ENCODE measurements at places on chromosomes 6 and 20.

GRCh38 chr20:13117200-13117599, 103.9 kb upstream of the ISM1 start:
- no peak for DNase-seq

GRCh38 chr20:22475662-22476061, 108.7 kb downstream of the FOXA2 start:
- no peak for DNase-seq

DNA sequence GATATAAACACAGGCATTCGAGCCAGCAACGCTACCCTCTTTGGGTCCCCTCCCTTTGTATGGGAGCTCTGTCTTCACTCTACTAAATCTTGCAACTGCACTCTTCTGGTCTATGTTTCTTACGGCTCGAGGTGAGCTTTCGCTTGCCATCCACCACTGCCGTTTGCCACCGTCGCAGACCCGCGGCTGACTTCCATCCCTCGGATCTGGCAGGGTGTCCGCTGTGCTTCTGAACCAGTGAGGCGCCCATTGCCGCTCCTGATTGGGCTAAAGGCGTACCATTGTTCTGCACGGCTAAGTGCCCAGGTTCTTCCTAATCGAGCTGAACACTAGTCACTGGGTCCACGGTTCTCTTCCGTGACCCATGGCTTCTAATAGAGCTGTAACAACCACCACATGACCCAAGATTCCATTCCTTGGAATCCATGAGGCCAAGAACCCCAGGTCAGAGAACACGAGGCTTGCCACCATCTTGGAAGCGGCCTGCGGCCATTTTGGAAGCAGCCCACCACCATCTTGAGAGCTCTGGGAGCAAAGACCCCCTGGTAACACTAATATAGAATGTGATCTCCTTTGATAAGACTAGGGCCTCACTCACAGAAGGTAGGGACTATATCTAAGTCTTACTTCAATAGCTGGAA, 973 bp downstream of the UBD start:
- no peak for DNase-seq

DNA sequence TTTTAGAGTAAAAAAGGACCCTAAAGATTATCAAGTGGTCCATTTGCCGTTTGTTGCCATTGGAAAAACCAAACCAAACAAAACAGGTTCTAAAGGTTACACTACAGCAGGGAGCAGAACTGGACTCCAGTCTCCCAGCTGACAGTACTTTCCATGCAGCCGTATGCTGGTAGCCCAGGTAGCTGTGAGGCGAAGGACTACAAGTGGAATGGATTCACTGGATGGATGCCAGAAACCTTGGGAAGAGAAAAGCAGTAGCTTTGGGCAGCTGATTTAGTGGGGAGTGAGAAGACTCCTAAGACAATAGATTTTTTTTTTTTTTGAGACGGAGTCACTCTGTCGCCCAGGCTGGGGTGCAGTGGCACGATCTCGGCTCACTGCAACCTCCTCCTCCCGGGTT, 88.3 kb downstream of the SASH1 start:
- DNase-seq = no peak

DNA sequence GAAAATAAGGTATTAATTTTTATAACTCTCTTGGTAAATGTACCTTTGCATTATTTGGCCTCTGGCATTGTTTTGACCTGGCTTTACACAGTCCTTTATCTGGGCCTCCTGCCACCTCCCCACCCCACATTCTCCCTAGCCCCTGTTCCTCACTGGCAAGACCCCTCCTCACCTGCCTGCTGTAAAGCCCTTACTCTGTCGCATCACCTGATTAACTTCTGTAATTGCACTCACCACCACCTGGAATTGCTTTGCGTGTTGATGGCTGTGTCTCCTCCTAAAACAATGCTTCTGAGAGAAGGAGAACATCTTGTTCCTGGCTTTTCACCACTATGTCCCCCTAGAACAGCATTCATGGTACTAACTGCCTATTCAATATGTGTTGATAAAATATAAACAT, 24.8 kb downstream of the SNX9 start:
- no peak for DNase-seq

DNA sequence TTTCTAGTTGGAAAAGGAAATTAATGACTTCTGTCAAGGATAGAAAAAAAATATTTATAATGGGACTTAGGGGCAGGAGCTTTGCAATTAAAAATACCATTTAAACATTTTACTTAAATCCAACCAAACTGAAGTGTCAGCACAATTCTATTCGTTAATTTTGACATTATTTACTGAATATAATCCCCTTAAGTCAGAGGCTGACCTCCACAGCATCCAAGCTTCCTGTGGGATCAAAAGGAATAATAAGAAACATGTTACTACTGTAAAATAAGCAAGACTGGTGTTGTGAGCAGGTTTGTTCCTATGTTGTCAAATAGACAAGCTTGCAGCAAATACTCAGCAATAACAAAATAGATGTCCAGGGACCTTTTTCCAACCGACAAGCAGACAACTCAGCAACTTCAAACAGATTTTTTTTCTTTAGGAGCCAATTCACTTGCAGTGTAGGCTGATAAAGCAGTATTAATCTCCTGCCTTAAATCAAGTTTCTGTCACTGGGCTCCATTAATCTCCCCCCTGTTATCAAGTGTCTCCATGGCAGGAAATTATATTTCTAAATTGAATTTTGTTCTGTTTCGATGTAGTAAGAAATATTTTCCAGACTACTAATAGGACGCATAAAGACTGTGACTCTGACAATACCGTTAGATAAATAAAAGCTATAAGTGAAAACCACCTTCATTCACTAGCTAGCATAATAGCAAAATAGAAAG, 157.4 kb downstream of the HACE1 start:
- DNase-seq = no peak

All from pancreas (tissue), 10 donors.